ENCODE measurements at places on chromosomes 16 and 17.

- DNase-seq: no peak
These were observed 28.1 kb upstream of the GSG1L start for GRCh38 chr16:28091656-28092055.

- DNase-seq: no peak
These were observed 7.4 kb upstream of the CIAO3 start for GRCh38 chr16:747978-748746.

GRCh38 chr17:77963441-77963840 is 4.9 kb downstream of the TNRC6C start:
- DNase-seq: peak; percentile 44

DNA sequence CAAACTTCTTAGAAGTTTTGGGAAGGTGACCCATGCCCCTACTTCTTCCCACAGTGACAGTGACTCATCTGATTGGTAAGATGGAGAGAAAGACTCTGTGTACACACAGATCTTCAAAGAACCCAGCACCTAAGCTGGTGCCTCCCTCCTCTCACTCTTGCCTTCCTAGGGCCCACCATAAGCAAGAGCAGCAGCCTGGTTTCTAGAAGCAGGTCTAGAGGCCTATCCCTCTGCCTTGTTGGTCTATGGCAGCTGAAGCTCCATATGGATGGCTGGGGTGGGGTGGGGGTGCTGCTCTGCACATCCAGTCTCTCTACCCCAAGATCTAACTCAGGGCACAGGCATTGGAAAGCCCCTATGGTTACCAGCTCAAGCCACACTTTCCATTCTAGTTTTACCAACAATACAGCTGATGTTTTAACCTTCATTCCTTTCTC is 47.5 kb downstream of the STAT3 start:
- DNase-seq: no peak

GRCh38 chr17:81483862-81484194 is 28.8 kb downstream of the ACTG1 start:
- DNase-seq: no peak

- no peak for DNase-seq
These were observed 49.4 kb downstream of the SNTB2 start for GRCh38 chr16:69236319-69236718.

All from KG1 (cell line).